ENCODE measurements at places on chromosomes 5 and 9.

- DNase-seq: no peak
These were observed 227.5 kb downstream of the CACNA1B start for GRCh38 chr9:138105123-138105415.

DNA sequence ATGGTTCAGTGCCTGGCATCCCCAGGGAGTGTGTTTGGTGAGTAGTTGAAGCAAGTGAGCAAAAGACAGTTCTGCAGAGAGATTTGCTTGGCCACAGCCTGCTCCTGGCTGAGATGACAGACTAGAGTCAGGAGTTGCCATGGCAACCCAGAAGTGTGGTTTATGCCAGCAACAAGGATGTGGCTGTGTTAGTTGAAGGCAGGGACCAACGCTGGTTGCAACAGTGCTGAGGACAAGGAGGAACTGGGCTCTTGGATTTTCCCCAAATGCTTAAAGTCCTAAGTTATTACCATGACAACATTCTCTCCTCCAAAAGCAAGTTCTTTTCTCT lies 2.7 kb downstream of the NXNL2 start:
- no peak for DNase-seq

GRCh38 chr5:153515301-153515700 lies 24.8 kb downstream of the GRIA1 start:
- DNase-seq: no peak

GRCh38 chr5:127256886-127257597 lies 33.6 kb upstream of the MEGF10 start:
- DNase-seq: no peak

- no peak for DNase-seq
These were observed 75.2 kb upstream of the CPEB4 start for GRCh38 chr5:173812811-173813550.

DNA sequence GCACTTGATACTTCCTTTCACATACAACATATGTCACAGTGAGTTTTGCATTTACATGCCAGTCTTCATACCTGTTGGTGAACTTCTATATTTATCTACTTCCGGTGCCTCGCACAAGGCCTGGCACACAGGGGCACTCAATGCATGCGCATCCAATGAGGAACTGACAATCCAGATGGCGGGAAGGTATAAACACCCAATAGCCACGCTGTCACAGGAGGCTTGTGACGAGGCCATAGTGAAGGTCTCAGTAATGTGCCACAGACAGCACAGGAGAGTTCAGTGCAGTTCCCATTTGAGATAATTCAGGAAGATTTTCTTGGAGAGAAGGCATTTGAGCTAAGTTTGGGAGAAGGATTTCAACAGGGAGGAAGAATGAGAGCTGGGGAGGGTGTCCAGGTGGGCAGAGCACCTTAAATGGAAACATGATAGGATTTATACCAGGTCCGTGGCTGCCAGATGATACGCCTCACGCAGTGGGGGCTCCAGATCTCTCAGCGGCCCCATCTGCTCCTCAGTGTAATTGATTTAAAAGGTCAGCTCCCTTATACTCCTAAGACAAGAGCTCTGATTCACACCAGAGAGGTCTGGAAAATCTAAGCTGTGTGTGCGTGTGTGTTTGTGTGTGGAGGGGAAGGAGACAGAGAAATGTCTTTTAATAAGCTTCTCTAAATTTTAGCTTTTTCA lies 206.2 kb downstream of the DCP2 start:
- DNase-seq: no peak

GRCh38 chr5:34474573-34475021 lies 181.5 kb upstream of the RAI14 start:
- DNase-seq: no peak

DNA sequence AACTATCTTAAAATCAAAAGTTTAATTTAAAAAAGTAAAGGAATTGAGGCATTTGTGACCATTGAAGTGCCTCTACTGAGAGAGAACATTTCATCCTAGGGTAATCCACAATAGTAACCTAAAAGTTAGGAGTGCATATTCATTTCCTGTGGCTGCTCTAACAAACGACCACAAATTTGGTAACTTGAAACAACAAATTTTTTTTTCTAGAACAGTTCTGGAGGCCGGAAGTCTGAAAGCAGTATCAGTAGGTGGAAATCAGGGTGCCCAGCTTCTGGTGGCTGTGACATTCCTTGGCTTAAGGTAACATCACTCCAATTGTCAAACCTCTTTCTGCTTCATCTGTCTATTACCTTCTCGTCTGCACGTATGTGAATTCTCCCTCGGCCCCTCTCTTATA lies 67.1 kb upstream of the SSBP2 start:
- DNase-seq: no peak

GRCh38 chr5:153080940-153081339 lies 409.5 kb upstream of the GRIA1 start:
- DNase-seq: no peak

- no peak for DNase-seq
These were observed 92.9 kb downstream of the GLDC start for GRCh38 chr9:6552498-6553121.

GRCh38 chr9:8514760-8515159 lies 715.2 kb upstream of the DMAC1 start:
- DNase-seq: no peak

DNA sequence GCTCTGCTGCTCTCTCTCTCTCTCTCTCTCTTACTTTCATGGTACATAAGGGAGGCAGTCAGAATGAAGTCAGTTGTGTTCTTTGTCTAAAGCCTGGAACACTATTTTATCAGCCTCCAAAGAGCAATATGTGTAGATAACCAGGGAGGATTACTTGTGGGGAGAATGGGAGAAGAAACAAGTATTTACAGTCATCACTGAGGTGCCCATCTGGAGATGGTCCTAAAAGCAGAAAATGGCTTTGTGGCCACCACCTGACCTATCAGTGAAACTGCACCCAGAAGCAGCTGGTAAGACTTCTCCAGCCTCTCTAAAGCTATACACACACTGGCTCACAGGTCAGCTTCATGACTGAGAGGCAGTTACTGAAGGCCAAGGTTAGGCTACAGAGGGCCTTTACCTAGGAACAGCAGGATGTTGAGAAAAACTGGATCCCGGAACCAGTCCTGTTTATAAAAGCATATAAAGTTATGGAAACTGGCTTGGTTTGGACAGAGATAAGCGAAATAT lies 75.1 kb downstream of the MRPS27 start:
- DNase-seq: no peak

DNA sequence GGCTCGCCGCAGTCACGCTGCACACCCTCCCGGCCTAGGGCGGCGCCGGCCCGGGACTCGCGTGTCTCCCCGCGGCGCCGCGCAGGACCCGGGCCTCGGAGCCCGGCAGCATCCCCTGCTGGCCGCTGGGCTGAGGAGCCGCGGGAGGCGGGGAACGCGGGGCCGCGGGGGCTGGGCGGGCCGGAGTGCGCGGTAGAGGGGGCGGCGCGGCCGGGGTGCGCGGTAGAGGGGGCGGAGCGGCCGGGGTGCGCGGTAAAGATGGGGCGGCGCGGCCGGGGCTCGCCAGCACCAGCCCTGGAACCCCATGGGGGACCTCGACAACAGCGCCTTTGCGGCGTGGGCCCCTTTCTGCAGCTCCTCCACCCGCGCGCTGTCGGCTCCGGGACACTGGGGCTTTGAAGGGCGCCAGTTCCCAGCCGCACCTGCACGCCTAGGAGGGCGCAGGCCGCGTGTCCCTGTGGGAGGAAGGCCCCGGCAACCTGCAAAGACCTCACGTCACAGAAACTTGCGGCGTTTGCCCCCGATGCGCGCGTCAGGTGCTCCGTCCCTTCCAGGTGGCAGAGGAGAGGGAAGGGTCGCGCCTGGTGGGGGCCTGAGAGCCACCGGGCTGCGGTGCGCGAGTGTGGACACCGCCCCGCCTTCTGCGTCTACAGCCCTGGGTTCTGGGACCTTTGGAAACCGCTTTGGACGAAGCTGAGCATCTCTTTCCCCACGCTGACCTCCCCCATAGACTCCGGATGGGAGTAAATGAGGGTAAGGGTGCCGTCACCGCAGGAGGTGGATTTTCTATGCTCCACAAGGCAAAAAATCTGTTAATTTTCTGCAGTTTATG lies 49.6 kb downstream of the NSUN2 start:
- no peak for DNase-seq

DNA sequence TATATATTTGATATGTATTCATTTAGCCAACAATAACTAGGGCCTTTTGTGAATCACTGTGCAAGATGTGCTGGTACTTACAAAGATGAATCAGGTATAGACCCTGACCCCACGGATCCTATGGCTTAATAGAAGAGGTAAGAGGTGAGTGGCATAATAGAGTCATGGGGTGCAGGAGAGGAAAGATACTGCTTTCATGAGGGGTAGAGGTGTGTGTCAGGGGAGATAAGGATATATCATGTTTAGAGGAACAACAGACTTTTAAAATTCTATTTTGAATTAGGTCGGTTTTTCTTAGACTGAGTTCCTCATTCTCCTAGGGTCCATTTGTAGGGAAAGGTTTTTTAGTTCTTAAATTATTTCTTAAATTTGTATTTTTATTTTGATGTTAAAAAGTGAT lies 27.8 kb downstream of the ZCCHC7 start:
- DNase-seq: no peak

DNA sequence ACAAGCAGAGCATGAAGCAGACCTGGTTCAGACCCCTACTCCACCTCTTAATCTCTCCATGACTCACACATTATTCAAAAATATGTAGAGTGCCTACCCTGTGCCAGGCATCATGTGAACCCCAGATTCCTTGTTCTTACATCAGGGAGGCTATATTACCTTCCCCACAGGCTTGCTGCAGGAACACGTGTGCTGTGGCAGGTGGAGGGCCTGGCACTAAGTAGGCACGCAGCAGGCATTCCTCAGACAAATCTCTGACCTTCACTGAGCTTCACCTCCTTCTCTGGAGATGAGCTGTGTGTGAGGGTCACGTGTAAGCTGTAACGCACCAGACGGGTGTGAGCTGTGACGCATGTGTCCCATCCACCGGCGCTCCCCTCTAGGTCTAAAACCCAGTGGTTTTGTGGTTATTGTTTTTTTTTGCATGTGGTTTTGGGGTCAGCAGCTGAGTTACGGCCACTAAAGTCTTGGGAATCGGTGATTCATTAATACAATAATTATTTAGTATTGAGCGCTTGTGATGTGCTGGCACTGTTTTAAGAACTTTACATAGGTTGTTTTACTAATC lies 30.3 kb downstream of the ANGPTL2 start:
- DNase-seq: no peak

DNA sequence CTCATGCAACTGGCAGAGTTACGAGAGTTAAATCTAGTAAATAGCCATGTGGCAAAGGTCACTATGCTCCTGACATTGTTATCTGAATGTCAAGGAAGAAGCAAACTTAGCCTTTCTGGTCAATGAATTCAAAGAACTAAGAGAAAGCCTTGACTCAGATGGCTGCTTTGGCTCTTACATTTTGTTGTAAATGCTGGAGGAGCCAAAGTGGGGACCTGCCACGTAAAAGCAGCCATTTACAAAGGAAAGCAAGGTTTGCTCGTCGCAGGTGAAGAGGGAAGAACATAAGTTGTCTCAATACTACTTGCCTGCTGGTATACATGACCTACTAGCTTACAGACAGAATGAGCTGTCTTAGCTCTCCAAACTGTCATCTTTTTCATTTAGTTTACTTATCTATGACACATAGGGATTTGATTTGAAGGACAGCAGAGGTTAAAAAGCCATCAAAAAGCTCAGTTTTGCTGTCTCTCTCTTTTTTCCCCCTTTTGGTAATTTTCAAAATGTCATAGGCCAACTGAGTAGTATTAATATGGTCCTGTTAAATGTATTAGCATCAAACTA lies 1052.8 kb upstream of the DMAC1 start:
- no peak for DNase-seq
